ENCODE measurements at places on chromosomes 7 and 10. TPM values are rescaled to one million over a fixed set of nuclear protein-coding genes. Genes with fewer than 3 reads are reported as not detected.

The SMARCD3 gene
- total RNA-seq = 1.2 TPM

The TLX1 gene
- 1.6 TPM for total RNA-seq

The SFTPA1 gene
- not detected for total RNA-seq

The ACTL6B gene
- total RNA-seq = not detected

The ATP6V0A4 gene
- not detected for total RNA-seq

The DPYSL4 gene
- total RNA-seq = 0.27 TPM

DNA sequence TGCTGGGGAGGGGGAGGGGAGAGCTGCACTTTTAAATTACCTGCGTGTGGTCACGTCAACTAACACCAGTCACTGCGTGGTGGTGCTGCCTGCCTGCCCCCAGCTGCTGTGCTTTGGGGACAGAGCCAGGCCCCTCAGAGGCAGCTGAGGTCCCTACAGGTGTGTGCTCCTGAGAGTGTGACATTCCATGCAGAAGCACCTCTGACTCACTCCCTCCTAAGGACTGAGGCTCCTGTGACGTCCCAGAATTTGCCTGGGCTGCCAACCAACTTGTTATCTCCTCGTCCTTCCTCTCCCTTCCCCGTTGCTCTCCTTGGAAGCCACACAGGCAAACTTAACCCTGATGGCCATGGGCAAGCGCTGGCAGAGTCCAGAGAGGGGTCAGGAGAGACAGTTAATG is 563.0 kb downstream of the PARD3 start:
- DNase-seq = no peak

- no peak for DNase-seq
Observed at GRCh38 chr10:124517461-124517860, 55.8 kb downstream of the LHPP start.

DNA sequence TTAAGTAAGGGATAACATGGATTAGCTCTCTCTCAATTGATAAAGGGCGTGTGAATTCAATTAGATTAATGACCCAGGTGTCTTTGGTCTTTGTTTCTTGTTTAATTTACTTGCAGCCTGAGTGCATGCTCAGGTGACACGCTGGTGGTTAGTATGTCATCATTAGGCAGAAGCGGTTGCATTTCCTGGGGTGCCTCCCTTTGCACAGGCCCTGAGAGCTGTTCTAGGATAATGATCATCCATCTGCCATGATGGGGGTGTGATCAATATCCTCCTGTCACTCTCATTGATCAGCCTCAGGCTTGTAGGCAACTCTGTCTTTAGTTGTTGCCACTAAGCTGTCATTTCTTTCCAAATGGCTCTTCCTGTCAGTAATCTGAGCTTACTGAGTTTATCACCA is 99.6 kb upstream of the NPS start:
- no peak for DNase-seq

DNA sequence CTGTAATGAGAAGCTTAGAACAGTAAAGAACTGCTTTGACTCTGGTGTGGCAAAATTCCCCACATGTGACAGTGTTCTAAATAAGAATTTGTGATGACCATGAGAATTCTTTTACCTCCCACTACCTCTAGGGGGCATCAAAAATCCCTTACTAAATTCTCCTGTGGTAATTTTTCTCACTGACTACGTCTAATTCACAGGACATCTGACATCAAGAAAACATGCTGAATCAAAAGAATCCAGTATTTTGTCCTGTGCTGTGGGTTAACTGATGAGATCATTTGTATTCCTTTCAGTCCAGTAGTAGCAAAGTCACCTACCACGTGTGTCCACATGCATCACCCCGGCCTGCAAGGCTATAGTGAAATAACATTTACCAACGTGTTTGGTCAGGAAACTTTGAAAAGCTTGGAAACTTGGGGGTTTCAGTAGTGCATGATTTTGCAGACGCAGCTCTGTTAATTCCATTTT is 103.8 kb downstream of the ATE1 start:
- DNase-seq = no peak

- peak; percentile 54 for DNase-seq
Observed at GRCh38 chr7:157022681-157023588, 12.5 kb upstream of the MNX1 start.

DNA sequence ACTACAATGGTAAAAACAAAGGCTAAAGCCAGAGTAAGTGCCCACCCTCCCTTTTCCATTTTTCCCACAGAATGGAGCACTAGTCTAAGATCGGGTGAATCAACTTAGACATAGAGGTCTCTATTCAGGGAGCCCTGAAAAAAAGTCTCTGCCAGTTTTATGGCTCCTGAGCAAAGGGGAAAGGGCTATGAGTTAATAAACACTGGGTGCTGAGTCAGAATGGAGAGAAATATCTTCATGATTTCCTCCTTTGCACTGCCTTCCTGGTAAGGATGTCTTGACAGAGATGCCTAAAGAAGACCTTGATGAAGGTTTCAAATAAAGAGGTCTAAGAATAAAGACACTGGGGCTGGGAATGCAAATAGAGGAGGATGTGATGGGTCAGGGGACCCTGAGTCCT is 607.4 kb upstream of the MBL2 start:
- DNase-seq = no peak

- no peak for DNase-seq
Observed at GRCh38 chr7:90391488-90391887, 11.8 kb upstream of the CLDN12 start.

DNA sequence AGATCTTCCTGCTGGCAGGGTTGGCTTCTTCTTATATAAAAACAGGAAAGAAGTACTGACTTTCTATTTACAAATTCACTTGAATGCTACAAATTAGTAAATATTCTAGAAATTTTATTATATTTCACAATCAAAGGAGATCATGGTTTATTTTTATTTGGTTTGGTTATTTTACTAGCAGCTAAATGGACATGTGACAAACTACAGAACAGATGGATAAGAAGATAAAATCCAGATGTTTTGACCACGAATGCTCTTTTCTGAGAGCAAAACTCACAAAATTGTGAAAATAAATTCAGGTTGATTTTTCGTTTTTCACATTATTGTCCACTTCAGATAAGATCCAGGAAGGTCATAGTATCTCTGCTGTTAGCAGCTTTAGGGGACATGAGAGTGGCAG is 55.4 kb downstream of the CACNA2D1 start:
- no peak for DNase-seq

GRCh38 chr7:131735101-131735500 is 178.7 kb upstream of the PODXL start:
- DNase-seq = no peak

GRCh38 chr10:3129581-3130340 is 42.8 kb downstream of the PITRM1 start:
- DNase-seq = no peak

- DNase-seq = no peak
Observed at GRCh38 chr7:42237811-42238541, 967 bp upstream of the GLI3 start.

GRCh38 chr10:13724484-13724883 is 137.7 kb downstream of the PRPF18 start:
- DNase-seq = no peak

- DNase-seq = no peak
Observed at GRCh38 chr10:6478722-6479121, 101.4 kb downstream of the PRKCQ start.

DNA sequence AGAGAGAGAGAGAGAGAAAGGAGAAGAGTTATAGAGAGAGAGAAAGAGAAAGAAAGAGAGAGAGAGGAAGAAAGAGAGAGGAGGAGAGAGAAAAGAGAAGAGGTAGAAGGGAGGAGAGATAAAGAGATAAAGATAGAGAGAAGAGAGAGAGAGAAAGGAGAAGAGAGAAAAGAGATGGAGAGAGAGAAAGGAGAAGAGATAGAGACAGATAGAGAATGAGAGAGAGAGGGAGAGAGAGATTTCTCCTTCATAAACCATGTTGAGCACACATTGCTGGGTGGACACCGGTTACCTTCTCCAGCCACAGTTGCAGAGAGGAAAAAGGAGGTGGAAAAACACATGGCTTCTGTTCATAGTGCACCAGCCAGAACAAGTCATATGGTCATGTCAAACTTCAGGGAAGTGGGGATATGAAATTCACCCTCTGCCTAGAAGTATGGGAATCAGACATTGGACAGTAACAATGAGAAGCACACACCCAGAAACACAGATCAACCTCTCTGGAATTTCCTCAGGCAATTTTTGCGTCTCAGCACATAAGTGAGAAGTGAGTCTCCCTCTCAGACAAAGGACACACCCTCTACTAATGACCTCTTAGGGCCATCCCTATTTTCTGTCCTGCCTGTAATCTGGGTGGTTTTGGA is 172.5 kb upstream of the SVIL start:
- DNase-seq = no peak

GRCh38 chr7:93047514-93048099 is 70.2 kb downstream of the SAMD9 start:
- no peak for DNase-seq

Measured in Peyer's patch (tissue), 4 donors.